ENCODE measurements at places on chromosomes 4 and X.

- DNase-seq = no peak
Observed at GRCh38 chr4:84699001-84699671, 116.2 kb downstream of the CDS1 start.

DNA sequence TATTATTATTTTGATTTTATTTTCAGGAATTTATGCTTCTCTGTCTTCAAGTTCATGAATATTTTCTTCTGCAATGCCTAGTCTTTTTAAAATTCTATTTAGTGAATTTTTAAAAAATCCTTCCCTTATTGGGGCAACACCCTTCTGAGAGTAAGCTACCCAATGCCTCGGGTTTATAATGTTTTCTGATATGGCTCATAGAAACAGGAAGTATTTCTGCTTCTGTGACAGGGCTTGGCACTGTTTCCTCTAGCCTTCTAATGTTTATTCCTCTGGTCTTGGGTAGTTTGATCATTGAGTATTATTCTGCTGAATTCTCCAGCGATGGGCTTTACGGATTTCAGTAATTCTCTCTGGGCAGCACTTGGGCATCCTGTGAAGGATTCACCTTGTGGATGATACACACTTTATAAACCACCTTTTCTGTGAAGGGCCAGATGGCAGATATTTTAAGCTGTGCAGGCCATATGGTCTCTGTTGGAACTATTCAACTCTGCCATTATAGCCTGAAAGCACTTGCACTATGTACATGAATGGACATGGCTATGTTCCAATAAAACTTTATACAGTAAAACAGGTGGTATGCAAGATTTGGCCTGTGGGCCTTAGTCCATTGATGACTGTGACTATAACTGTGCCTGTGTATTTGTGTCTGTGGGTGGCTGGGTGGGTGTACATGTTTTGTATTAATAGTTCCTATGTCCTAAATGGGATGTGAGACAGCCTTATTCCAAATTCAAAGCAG lies 95.9 kb upstream of the FAT1 start:
- DNase-seq = no peak

DNA sequence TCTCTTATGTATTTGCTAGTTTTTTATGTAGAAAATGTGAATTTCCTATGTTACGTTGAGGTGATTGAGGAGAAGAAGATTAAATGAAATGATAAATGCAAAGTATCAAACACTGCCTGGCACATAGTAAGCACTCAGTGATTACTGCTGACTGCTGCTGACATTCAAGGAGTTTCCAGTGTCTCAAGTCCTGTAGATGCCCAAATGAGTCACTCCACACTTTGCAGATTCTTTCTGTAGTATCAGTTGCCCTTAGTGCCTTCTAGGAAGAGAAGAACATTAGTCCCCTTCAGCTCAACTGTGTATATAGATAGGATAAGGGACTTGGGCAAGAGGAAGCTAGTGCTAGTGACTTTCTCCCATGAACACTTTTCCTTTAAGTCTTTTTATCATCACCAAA lies 240.5 kb upstream of the TEX13A start:
- DNase-seq = no peak

- DNase-seq = no peak
Observed at GRCh38 chr4:19177616-19178015, 1074.1 kb upstream of the SLIT2 start.

DNA sequence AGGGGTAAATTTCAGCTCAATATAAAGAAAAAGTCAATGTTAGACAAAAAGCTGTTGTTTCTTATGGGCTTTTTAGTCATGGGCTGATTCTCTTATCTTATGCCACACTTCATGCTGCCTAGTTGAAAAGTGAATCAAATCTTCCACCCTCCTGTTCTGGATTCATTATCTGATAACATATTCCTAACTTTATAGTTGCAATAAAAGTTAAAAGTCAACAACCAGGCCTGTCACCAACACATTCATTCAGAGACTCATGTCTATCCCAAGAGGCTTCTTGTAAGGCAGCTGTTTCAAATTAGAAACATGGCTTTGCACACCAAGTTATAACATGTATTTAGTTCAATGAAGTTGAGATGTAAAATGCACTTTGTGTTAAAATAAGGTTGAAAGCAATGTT lies 243.8 kb downstream of the ADAMTS3 start:
- DNase-seq = no peak

- DNase-seq = no peak
Observed at GRCh38 chr4:149638073-149638472, 177.6 kb downstream of the IQCM start.

- peak; percentile 94 for DNase-seq
Observed at GRCh38 chr4:138680989-138681604, 334.5 kb upstream of the NOCT start.

DNA sequence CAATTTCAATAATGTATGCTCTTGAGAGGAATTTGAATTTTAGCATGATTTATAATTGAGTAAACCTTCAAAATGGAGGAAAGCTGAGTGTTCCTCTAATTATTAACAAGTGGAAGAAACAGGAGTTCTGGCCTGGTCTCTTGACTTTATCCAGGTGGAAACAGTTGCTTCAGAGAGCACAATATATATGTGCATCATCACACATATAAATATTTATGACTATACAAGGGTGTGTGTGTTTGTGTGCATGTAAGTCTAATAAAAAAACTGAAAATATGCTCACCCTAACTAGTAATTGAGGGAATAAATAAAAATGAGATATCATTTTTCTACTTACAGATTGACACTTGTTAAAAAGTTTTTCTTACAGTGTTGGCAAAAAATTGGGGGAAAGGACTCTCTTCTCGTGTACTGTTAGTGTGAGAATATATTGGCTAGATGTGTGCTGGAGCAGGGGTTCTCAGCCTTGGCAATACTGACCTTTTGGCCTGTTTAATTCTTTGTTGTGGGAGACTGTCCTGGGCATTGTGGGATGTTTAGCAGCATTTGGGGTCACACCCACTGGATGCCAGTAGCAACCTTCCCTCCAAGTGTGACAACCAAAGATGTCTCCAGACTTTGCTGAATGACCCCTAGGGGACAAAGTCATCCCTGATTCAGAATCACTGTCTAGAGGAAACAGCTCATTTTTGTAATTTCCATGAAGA lies 20.8 kb upstream of the HERC5 start:
- no peak for DNase-seq

GRCh38 chrX:123975180-123975579 lies 13.7 kb downstream of the STAG2 start:
- DNase-seq = no peak

DNA sequence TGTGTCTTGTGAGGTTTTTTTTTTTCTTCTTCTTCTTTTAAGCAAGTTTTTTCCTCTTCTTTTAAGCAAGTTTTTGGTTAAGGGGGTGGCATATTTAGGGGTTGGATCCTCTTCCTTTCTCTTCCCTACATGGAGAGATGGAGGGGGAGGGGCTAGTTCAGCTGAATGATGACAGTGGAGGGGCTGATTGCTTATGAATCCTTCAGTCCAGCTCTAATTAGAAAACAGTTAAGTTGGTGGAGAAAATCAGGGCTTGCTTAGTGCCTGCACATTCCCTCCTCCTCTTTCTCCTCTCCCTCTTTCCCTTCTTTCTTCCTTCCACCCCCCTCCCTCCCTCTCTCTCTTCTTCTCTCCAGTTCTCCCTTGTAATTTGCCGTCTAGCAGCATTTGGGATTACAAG lies 4.4 kb upstream of the HAND2 start:
- no peak for DNase-seq

- DNase-seq = no peak
Observed at GRCh38 chr4:151659601-151660364, 101.0 kb downstream of the GATB start.

GRCh38 chrX:150856785-150857184 lies 41.7 kb downstream of the CD99L2 start:
- DNase-seq = no peak

DNA sequence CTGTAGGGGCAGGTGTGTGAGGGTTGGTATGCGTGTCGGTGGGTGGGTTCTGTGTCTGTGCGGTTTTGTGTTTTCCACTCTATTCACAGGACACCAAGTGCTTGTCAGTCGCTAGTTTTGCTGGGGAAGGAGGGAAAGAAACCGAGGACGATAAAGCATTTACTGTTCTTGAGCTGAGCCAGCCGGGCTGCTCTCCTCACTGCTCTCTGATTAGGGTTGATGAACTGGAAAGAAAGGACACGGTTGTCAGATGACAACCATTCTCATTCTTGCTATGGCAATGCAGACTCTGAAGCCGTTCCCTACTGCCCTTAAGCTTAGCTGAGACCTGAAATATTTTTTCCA lies 832 bp downstream of the EGFL6 start:
- no peak for DNase-seq

- DNase-seq = no peak
Observed at GRCh38 chrX:2321411-2321810, 179.4 kb downstream of the DHRSX start.

GRCh38 chr4:111475001-111475400 lies 670.3 kb upstream of the FAM241A start:
- DNase-seq = no peak

GRCh38 chrX:6184900-6185515 lies 43.7 kb downstream of the NLGN4X start:
- no peak for DNase-seq

GRCh38 chr4:86014599-86014998 lies 345.3 kb downstream of the MAPK10 start:
- DNase-seq = no peak

DNA sequence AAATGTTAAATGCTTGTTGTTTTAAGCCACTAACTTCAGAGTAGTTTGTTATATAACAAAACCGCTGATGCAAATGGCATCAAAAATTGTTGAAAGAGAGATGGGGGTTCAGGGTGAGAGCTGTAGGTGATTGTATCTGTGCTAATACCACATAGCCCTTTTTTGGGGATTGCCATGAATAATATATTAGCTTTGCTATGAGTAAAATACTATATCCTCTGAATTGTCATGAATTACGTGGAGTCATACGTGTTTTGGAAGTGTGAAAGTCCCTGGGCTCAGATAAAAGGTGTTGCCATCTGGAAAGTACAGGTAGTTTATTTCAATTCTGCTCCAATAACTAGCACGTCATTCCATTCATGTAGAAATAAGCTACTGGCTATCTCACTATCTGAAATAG lies 30.6 kb downstream of the DYNLT3 start:
- no peak for DNase-seq

DNA sequence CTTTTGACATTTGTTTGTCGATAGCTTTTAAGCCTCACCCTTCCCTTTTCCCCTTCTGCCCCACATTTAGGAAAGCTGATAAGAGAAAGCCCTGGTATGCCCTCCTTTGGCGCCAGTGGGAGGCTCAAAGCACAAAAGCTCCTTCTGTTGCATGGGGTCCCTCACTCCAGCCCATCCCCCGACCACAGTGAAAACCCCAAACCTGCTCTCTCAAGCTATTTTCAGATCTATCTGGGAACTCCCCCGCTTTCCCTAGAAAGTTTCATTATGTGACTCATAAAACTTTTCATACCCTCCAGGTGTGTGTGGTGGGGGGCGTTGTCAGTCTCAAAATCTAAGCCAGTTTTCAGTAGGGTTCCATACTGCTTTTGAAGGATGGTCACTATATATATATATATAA lies 259.0 kb upstream of the PCDH7 start:
- no peak for DNase-seq

GRCh38 chr4:28350485-28350884 lies 1489.8 kb downstream of the STIM2 start:
- no peak for DNase-seq

- DNase-seq = peak; percentile 62
Observed at GRCh38 chr4:8315435-8316250, 46.1 kb downstream of the HTRA3 start.

DNA sequence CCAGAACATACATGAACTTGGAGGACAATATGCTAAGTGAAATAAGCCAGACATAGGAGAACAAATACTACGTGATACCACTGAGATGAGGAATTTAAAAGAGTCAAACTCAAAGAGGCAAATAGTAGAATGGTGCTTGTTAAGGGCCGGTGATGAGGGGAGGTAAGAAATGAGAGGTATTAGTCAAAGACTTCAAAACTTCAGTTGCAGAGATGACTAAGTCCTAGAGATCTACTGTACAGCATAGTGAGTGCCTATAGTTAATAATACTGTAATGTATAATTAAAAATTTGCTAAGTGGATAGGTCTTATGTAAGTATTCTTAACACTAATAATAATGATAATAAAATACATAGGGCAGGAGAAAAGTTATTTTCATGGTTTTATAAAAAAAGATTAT lies 126.9 kb upstream of the VEGFC start:
- DNase-seq = no peak

DNA sequence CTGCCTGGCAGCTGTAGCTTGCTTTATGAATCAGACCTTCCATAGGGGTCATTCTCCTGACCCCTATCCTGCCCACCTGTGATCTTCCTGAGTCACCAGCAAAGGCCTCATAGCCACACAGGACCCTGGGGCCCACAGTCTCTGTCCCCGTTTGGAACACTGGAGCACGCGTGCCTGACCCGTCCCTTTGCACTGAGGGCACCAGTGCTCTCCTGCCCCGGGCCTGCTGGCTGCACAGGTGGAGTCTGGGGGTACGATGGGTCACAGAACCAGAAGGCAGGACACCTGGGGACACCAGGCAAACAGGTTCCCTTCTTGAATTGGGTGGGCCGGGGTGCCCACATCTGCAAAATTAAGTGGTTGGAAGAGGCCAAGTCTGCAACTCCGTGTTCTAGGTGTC lies 97.2 kb downstream of the CPZ start:
- DNase-seq = no peak

DNA sequence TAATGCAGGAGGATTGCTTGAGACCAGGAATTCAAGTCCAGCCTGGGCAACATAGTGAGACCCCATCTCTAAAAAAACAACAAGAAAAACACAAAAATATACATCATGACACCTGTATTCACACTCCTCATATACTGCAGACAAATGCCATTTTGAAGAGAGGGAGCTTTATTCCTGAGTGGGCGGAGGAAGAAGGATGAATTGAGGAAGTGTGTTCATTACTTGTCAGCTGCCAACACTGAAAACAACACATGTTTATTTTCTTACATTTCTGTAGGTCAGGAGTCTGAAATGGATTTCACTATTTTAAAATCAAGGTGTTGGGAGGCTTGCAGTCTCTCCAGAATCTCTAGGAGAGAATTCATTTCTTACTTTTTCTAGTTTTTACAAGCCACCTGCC lies 47.2 kb upstream of the CD99 start:
- no peak for DNase-seq

DNA sequence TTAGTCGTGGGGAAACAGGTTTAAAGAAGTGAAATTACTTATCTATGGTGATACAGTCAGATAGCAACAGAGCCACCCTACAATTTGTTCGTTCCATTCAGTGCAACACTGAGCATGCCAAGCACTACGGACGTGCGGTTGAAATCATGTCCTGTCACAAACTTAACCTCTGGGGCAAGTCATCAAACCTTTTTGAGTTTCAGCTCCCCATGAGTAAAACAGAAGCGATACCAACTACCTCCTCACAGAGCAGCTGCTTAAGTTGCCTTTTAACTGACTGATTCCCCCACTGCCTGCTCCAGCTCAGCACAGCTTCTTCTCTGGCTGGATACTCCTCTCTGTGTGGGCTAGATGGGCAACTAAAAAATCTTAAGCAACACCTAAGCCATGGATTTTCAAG lies 36.0 kb downstream of the LHFPL1 start:
- DNase-seq = no peak

- no peak for DNase-seq
Observed at GRCh38 chr4:55947254-55947882, 1.4 kb upstream of the CEP135 start.

Measured in sciatic nerve (tissue), 2 donors.